Hepatic stellate cell (primary cell): ENCODE measurements at places on chromosomes 3 and 15.

DNA sequence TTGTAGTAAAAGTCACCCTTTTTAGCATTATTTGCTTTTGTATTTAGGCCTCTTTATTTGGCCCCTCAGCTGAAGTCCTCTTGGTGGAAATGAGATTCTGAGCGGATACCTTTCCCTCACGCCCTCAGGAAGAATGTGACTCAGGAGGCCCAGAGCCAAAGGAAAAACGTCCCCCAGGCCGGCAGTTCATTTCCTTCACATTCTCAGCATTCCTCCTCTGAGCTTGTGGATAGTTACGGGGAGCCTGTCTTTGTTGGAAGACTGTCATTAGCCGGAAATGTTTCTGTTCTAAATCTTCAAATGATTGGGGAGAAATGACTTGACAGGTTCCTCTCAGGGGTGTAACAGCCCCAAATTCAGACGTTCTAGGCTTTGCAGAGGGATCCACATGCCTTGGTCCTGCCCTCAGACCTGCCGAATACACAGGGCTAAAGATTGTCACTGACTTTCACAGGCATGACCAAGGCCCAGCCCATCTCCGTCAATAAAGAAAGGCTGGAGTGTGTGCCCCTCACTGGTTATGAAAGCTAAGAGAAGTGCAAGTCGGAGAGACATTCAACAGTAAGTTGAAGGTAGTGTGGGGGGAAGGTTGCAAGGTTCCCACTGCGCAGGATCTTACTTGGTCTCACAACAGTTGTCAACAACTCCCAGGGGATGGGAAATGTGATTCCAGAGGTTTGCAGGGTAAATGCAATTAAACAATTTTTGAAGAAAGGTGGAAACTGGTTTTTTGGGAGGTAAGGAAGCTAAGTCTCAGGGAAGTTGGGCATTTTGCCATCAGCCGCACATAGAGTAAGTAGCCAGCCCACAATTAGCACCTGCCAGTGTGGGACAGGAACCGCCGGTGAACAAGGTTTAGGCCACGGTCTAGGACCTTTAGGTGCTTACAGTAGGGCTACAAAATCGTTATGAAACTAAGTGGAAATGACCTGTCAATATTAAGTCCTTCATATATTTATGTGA is 39.7 kb upstream of the MYZAP start:
- peak; percentile 86 for DNase-seq

DNA sequence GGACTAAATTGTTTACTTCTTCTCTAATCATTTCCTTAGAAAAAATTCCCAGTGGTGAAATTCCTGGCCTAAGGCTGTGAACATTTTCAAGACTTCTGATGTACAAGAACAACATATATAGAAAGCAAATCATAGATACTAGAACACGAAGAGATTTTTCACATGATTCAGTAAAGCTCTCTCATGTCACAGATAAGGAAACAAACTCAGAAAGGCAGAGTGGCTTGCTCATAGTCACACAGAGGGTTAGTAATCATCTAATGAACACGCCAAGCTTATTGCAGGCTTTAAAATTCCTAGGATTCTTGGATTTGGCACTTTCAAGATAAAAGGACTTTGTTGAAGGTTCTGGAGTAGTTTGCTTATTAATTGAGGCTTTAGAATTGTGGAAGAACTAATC is 26.2 kb downstream of the CRTAP start:
- DNase-seq = no peak

DNA sequence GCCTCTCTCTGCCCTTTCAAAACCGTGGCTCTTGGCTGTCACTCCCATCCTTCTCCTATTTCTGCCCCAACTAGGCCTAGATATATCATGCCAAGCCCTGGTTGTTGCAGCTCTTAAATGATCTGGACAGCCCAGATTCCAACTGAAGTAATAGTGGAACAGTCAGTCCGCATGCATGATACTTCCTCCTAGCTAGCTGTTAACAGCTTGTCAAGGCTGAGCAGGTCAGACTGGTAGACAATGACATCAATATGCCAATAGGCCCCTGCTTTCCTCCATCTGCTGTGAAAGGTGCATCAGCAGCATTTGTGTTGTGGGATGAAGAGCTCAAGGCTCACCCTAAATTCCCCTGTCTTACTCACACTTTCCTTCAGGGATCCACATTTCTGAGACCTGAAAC is 527.7 kb upstream of the TGFBR2 start:
- no peak for DNase-seq

GRCh38 chr3:21835264-21835663 is 84.3 kb upstream of the ZNF385D start:
- DNase-seq = no peak

GRCh38 chr3:134594331-134594741 is 56.5 kb downstream of the KY start:
- no peak for DNase-seq

DNA sequence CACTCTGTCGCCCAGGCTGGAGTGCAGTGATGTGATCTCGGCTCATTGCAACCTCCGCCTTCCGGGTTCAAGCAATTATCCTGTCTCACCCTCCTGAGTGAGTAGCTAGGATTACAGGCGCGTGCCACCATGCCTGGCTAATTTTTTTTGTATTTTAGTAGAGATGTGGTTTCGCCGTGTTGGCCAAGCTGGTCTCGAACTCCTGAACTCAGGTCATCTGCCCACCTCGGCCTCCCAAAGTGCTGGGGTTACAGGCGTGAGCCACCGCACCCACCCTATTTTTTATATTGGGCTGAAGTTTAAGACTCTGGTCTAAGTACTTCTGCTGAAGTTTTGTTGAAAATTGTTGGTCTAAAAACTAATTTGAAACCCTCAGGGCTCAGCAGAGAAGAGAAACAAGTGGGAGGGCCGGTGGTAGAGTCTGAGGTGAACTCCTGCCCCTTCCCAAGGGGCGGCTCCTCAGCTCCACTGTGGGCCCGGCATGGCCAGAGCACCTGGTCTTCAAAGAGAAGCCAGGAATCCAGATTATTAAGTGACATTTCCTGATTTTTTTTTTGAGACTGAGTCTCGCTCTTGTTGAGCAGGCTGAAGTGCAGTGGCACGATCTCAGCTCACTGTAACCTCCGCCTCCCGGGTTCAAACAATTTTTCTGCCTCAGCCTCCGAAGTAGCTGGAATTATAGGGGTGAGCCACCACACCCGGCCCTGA is 4.0 kb downstream of the HDAC11 start:
- no peak for DNase-seq
